ENCODE measurements at places on chromosomes 4 and X. TPM values are rescaled to one million over a fixed set of nuclear protein-coding genes. Genes with fewer than 3 reads are reported as not detected.

DNA sequence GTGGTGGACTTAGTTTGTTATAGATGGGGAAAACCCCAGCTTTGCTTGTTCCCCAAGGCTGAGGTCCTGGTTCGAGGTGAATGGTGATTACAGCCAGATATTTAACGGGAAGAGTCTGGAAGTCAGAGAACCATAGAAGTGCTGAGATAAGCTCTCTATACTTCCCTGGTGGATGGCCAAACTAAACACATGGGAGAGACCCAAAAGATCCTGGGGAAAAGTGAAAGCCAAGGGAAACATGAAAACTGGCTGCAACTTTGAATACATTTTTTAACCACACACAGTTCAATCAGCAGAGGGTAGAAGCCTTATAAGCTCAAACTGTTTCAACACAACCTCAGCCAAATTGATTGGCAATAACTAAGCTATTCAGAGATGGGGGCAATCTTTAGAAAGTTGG is 29.3 kb upstream of the SRPX start:
- DNase-seq = no peak

DNA sequence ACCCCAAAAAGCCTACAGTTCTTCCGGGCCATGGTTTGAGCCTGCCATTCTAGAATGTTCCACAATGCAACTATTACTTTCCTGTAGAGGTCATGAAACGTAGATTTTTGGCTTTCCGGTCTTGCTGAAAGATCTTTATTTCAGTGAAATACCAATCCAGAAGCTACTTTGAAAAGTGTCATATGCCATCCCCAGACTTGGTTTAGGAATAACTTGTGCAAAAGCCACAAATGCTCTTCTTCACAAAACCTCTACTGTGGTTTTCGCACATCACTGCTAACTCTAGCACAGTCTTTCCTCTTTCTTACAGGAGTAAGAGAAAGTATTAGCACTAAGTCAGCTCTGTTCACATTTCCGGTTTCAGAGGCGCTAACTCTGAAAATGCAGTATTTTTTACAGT is 12.7 kb upstream of the CD40LG start:
- no peak for DNase-seq

DNA sequence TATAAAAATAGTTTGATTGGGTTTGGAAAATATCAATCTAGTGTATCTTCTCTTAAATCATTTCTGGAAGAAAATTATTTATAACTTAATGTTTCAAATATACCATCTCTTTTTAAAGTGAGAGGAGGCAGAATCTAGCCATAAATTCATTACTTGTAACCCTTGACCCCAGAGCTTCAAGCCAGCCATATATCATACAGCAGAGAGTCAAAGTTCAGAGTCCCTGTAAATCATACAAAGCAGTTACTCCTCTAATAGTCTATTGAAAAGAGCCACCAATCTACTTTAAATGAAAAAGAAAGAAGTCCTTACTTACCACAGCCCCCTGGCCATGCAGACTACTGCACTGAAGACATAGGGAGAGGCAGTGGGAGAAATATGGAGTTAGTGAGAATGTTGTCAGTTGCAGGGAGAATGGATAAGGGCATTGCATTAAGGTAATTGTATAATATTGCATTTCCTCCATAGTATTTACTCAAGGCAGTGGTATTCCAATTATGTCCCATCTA is 229.5 kb downstream of the NKX6-1 start:
- no peak for DNase-seq

RHOXF2B gene
- not detected for polyA plus RNA-seq

CXCL6 gene
- polyA plus RNA-seq = 0.81 TPM

GRCh38 chr4:102064747-102065442 is 274.4 kb downstream of the BANK1 start:
- no peak for DNase-seq

All from brain (organoid and tissue), 16 donors.